Left renal pelvis (tissue), 4 donors: ENCODE measurements at places on chromosomes 3 and 15.

- DNase-seq: peak; percentile 2
Measured at GRCh38 chr3:280681-281080, 84.1 kb downstream of the CHL1 start.

DNA sequence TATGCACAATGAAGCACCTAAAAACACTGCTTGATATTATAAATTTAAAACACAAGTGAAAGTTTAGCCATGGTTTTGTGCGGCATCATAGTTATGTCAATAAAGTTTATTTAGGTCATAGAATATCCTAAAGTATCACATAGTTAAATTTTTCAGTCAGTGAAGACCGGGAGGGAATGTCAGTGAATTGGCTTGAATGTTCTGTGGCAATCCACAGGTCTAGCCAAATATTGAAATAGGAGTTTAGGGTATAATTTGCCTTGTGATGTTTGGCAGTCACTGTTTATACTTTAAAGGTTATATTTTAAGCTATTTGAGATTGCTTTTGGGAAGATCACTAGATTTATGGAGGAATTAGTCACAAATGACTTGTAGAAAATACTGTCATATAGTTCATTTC is 79.7 kb upstream of the FLNB start:
- no peak for DNase-seq

GRCh38 chr3:4019501-4019900 is 220.3 kb downstream of the LRRN1 start:
- no peak for DNase-seq

DNA sequence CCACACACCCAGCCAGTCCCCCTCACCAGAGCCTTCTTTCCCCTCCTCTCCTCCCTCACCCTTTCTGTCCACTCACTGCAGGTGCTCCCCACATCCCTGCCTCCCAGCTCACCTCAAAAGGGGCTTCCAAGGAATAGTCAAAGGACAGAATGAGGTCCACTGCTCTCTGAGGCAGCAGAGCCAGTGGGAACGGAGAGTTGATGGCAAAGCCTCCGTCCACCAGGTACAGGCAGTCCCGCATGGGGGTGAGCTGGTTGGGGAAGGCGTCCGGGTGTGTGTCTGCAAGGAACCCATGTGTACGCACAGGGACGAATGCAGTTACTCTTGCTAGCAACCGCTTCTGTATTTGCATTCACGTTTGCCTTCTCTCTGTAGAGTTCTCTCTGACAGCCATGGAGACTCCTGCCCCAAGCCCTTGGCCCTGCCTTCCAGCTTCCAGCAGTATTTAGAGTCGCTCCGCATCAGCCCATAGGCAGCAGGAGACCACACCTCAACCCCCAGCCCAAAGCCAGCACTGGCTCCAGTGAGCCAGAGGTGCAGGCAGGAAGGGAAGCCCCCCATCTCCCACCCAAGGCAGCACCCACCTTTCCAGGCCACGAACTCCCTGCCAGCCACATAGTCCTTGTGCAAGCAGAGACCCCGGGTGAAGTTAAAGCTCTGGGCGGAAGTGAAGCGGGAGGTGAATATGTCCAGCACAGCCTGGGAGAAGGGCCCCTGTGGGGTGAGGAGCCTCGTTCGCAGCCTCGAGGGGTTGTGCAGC is 12.4 kb downstream of the PLA2G4F start:
- no peak for DNase-seq

GRCh38 chr15:35014241-35014640 is 26.2 kb upstream of the ZNF770 start:
- DNase-seq: no peak

GRCh38 chr15:57460208-57460816 is 84.0 kb downstream of the CGNL1 start:
- DNase-seq: no peak

DNA sequence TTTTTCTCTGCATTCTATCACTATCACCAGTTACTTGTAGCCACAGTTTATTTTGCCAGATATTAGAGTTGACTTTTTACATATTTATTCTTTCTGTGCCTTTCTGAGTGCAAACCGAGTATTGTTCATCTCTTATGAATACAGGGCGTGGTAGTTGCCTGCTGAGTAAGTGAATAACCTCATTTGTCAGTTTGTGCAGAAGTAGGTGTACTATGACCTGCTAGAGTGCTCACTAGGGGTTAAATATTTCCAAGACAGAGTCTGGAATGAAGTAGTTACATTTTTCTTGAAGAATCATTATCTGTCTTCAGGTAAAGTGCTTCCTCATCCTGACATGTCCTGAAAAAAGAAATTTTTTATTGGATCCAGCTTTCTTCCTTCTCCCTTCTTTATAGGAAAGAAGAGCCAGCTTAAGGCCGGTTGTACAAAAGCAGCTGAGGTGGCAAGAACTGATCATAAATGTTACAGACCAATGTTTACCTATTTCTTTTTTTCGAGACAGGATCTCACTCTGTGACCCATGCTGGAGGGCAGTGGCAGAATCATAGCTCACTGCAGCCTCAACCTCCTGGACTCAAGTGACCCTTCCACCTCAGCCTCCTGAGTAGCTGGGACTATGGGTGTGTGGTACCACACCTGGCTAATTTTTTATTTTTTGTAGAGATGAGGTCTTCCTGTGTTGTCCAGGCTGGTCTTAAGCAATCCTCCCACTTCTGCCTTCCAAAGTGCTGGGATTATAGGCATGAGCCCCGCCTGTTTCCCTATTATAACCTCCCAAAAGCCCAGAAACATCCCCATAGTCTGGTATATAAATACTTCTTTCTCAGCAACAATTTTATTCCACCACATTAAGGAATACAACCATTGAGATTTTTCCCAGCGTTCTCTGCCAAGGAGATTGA is 182.5 kb downstream of the TPRG1 start:
- DNase-seq: no peak

DNA sequence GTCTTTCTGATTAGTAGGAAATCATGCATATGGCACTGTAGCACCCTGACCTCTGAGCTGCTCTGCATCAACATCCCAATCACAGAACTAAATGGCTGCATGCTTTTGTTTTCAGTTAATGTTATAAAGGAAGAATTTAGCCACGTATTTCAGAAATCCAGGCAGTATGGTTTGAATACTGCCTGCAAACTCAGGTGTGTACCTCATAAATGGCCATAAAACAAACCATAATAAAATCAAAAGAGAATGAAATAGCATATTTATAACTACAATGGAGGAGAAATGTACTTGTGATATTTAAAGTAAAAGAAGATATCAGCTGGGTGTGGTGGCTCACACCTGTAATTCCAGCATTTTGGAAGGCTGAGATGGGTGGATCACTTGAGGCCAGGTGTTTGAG is 94.5 kb downstream of the IL20RB start:
- DNase-seq: no peak

GRCh38 chr3:71659864-71660591 is 65.2 kb downstream of the EIF4E3 start:
- DNase-seq: no peak

DNA sequence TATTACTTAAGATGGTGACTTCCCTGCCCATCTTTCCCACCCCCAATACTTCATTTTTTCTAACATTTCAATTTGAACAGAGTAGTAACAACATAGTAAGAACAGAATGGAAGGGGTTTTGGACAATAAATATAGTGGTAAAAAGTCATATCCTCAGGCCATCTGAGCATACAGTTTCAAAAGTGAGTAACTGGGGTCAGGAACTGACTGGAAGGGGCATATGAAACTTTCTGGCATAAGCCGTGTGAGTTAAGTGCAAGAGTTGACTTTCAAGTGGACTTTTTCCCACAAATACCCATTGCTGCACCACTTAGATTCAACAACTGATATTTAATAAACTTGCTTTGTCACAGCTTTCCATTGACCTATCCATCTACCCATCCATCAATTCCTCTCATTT is 153.5 kb upstream of the IL12A start:
- no peak for DNase-seq

GRCh38 chr3:185253645-185254410 is at the start of gene EHHADH:
EHHADH (minus strand) TSS chr3:185254049; CDS start chr3:185254022, 27 bp downstream.
- peak; percentile 66 for DNase-seq

DNA sequence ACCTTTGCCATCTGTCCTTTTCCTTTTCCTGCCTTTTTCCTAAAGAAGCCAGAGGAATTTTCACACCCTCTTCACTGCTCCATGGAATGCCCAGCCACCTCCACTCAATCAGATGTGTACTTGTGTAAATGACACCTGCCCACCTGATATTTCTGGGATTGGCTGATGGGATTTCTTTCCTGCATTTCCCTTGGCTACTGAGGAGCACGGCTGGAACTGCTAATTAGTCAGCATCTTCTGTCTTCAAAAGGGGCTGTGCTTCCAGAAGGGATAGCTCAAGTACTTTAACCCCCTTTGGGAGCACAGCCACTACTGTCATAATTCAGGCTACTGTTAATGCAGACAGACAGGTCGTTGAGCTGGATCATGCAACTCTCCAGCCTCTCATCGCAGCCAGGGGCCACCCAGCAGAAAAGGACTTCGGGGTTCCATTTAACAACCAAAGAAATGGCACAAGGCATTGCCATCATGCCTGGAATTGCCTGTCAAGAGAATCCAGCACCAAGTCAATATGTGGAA is 38.6 kb downstream of the MGLL start:
- DNase-seq: no peak

GRCh38 chr3:13507570-13508339 is 27.6 kb downstream of the HDAC11 start:
- DNase-seq: no peak

DNA sequence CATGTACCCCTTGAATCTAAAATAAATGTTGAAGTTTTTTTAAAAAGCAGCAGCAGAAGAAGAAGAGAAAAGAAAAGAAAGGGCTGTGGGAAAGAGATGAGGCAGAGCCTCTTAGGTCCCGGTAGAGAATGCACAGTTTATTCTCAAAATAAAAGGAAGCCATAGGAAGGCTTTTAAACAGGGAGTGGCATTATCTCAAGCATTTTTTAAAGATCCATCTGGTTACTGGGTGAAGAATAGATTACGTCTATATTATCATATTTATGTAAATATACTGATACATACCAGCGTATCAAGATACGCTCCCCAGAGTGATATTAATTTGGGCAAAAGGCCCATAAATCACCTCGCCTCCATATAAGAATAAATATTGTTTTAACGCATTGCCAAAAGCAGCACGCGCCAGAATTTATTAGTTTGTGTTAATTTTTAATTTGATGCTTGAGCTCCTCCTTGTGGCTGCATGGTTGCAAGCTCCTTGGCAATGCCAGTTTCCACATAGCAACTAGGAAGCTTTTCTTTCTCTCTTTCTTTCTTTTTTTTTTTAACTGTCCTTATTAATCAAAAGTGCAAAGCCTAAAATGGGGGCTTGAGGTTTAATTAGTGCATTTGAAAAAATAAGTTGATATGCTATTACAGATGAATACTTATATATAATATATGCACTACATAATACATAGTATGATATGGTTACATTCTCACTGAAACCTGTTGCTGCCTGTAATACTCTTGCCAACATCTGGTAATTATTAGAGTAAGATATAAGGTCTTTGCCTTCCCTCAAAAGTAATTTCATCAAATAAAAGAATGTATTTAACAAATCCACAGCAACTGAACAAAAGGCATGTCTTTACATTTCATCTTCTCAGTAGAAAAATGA is 242.8 kb upstream of the UBE2E2 start:
- peak; percentile 44 for DNase-seq
